Activated T-helper 1 cell treated with Interleukin-2 at 50 U/mL for 16 hours (primary cell): ENCODE measurements at places on chromosomes 5 and 9.

DNA sequence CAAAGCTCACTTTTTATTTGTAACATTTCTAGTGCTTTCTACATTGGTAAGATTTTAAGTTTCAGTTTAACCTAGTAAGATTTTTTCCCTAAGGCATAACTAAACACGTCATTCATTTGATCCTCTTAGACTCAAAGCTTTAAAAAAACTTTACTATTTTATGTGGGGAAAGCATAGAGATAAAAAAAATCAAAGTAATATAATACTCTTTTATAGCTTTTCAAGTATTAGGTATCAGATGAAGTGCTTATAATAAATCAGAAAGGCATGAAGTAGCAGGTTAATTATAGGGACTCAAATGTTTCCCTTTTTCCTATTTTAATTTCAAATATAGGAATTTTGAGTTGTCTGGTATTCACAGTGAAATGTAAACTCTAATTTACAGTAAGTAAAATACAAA, 68.0 kb upstream of the POU5F2 start:
- DNase-seq = no peak

- no peak for DNase-seq
Measured at GRCh38 chr9:81227507-81228245, 461.7 kb downstream of the TLE1 start.

DNA sequence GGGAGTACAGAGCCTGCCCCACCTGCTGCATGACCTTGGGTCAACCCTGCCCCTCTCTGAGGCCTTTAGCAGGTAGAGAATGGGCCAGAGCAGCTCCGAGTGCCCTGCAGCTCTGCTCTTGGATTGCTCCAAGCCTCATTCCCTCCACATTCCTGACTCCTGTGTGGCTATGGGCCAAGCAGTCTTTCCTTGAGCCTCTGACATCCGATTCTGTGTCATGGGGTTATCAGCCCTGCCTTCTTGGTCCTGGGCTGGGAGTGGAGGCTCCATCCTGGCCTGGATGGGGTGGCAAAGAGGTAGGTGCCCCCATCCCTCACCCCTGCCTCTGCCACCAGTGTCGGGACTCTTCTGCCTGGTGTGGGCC, 13.7 kb downstream of the FPGS start:
- no peak for DNase-seq

DNA sequence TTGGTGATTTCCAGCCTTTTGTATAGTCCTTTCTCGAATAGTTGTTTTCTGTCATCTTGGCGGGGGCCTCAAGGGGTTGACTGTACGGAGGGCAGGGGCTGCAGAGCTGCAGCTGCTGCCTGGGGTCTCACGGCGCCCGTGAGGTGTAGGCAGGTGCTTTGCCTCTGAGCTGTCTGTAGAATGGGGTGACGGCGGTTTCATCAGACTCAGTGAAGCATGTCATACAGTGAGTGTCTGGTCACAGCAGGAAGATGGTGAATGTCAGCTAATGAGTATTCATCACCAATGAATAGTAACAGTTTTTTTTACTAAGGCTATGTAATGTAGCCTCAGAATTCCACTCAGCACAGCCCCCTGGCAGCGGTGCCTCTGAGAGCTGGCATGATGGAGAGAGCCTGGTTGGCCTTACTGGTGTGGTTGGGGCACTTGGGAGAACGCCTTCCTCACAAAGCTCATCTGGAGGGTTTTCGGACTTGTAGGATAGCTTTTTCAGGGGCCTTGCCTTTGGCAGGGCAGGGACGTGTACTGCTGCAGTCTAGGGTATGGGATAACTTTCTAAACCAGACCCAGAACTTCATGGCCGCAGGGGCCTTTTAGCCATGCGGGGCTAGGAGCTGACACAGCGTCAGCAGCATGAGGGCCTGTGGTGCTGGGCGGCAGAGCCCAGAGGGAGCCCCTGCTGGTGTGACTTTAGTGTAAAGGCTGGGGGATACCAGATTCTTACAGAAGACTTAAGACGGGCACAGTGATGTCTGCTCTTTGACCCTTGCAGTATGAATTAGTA, 15.0 kb downstream of the TENT4A start:
- DNase-seq = no peak

- no peak for DNase-seq
Measured at GRCh38 chr5:1877103-1878049, 5.3 kb downstream of the IRX4 start.

- no peak for DNase-seq
Measured at GRCh38 chr9:79719989-79720388, 148.2 kb downstream of the TLE4 start.

GRCh38 chr9:121718084-121718483, 66.7 kb downstream of the DAB2IP start:
- DNase-seq = no peak

DNA sequence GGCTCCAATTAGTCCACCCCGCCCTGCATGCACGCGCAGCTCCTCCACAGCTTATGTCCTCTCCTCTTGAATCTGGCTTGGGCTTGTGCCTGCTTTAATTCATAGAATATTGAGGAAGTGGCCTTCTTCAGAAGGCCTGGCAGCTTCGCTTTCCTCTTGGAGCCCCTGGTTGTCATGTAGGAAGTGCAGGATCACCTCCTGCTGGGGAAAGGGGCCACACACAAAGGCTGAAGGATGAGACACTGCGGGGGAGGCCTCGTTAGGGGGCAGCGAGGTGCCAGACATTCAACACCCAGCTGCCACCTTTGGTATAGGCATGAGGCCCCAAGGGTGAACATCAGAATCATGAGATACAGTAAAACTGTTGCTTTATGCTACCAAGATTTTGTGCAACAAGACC, 2.7 kb upstream of the CNOT6 start:
- no peak for DNase-seq

DNA sequence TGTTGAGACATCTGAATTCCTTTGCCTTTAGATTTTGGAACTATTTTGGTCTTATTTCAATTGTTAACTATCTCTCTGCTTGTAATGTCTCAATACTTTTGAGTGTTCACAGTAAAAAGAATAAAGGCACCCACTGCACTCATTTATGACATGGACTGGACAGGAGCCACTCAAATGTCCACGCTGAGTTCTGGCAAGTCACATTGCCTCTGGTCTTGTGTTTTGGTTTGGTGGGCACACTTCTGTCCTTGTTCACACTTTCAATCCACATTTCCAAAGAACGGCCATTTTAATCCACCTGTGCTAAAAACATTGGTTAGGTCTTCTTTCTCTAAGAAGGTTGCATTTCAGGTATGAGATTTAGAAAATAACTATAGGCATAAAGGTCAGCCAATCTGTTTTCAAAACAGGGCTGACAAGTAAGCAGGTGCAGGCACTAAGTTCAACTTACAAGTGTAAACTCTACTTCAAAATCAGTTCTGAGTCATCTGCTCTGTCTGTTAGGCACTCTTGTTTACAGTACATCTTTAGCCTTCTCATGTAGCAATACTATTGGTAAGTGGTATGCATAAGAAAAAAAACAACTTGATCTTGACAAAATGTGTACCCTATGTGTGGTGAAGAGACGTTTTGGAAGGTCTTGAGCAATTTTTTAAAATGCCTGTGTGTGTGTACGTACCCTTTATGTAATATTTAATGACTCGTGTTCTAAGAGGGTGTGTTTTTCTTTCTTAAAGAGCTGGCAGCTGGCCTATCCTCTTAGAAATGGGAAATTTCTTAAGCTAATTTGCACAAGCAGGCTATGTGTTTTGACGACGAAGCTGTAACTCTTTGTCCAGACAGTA, 31.5 kb upstream of the ZFAND5 start:
- DNase-seq = no peak

- no peak for DNase-seq
Measured at GRCh38 chr9:6632516-6633183, 12.9 kb downstream of the GLDC start.

DNA sequence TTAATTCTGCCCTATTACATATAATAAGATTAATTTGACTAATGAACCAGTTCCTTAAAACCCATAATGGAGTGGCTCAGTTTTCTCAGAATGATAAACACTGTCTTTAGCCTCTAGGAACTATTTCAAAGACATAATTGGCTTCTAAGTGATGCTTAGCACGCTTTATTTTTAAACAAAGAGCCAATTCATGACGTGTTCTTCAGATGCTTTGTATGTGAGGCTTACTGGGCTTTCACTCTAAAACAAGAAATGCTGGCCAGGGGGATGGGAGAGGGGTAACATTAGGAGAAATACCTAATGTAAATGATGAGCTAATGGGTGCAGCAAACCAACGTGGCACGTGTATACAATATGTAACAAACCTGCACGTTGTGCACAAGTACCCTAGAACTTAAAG, 7.6 kb upstream of the SFXN1 start:
- DNase-seq = no peak

DNA sequence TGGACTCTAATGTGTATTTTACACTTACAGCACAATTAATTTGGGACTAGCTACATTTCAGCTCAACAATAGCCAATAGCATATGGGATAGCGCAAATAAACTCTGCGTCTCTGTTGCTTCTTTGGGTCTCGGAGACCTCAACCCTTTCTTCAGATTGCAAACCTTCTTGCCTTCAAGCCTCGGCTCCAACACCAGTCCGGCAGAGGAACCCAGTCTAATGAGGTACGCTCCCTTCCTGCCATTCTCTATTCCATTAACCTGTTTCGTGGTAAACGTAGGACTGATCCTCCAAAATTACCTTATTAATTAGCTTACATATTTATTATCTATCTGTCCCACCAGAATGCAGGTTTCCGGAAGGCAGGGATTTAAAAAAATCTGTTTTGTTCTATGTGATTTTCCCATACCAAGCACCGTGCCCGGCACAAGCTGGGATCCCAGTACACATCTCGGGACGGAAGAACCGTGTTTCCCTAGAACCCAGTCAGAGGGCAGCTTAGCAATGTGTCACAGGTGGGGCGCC, 525 bp upstream of the DAPK1 start:
- no peak for DNase-seq

DNA sequence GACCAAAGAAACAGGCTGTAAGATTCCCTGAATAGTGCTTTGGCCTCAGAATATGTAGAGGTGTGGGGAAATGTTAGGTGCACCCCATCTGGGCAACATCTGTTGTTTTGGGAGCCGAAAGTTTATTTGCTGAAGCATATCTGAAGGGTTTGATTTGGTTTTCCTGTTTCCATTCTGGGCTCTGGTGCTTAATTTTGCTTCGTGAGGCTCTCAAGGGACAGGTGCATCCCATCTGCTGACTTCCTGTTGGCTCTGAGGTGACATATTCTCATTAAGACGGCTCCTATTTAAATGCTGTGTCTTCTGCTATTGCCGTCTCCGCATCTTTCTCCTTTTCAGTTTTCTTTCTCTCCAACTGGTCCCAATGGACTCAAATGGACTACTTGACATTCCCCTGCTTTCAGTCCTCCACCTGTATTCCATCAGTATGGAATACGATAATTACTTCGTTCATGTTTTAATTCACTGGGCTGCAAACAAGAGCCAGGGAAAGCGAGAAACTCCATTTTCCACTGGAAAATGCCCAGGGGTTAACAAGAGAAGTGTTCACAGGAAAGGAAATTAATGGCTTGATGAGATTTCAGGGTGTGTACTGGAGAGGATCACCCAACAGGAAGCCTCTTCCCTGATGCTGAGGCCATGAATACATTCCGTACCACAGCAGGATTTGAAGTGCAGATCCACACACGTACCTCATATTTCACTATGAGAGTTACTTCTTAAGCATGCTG, 104.0 kb downstream of the MTX3 start:
- DNase-seq = no peak

GRCh38 chr5:115940080-115940810, 22.0 kb upstream of the LVRN start:
- no peak for DNase-seq

GRCh38 chr5:172511952-172512351, 57.6 kb upstream of the SH3PXD2B start:
- DNase-seq = no peak

DNA sequence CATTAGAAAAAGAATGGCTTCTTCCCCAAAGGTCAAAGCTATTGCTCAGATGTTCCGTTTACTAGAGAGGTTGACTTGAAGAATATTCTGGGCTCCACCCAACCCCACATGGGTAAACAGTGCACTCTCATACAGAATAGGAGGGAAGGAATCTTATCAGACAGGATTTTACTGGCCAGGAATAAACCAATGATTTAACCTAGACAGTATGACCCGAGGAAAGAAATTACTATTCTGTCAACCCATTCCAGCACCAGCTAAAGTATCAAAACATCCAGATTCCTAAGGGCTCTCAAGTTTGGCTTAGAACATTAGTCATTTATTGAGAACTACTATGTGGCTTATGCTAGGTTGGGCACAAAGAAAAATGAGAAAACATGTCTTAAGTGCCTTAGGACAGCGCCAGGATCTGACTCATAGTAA, 493.6 kb upstream of the KLF4 start:
- no peak for DNase-seq

DNA sequence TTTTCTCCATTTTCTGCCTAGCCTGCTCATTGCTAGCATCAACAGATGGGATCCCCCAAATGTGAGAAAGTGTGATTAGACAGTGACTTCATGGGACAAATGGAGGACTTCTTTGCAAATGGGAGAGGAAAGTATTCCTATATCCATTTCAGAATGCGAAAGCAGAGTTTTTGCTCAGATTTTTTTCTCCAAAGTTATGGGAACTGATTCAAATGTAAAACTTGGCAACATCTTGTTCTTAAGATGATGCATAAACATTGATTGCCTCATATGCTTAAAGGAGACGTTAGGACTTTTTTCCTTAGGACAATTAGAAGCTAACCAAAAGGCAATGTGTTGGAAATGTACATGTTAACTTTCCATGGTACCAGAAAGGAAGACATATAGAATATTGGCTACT, 704.3 kb upstream of the ZNF608 start:
- no peak for DNase-seq
